ENCODE measurements at places on chromosomes 6 and 20.

- no peak for DNase-seq
Measured at GRCh38 chr20:49765846-49766541, 46.6 kb upstream of the SLC9A8 start.

DNA sequence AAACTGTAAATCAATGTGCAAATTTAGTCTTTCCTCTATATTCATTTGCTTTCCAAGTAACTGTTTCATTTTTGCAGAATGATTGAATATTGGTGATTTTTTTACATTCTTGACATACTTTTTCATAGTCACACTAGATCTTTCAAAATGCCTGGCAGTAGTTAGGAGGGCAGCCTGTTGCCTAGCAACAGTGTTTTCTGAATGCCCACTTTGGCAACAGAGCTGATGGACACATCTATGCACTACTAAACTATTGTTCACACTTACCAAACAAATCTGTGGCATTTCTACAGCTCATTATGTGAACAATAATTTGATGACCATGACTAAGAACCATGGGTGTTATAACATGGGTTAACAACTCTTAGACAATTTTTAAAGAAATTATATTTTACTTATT is 438.0 kb upstream of the IMPG1 start:
- peak; percentile 52 for DNase-seq

DNA sequence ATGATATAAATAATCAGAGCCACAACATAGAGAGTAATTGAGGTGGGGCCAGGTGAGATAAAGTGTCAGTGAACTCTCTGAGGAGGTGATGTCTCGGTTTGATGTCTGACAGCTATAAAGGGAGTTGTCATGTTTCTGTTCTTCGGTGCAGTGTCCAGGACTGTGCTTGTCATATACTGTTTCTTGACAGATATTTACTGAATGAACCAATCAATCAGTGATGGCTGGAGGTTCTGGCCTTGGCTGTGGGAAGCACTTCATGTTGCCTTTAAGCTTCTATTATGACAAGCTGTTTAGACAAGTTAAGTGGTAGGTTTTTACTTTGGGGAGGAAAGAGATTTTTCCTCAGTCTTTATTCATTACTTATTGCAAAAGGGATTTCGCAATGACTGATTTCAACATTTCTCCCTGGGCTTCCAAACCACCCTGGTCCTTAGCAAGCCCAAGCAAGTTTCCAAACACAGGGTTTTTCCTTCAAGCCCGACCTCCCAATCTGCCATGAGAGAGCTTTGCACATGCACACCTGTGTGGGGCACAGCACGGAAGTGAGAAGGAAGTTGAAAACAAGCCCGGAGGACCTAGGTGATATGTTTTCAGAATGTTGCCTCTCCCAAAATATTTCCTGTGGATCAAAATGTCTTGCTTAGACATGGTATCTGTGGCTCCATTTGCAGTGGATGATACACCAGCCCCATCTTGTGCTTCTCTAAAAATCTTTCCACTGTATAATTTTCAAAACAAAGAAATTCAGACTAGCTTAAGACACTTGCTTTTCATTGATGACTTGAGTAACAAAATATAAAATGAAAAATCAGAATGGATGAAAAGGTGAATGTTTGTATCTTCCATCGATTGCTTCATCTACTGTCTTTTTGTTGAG is 567.3 kb upstream of the BTBD3 start:
- no peak for DNase-seq

- DNase-seq, result peak; percentile 25
Measured at GRCh38 chr6:70479236-70479635, 65.9 kb downstream of the FAM135A start.

DNA sequence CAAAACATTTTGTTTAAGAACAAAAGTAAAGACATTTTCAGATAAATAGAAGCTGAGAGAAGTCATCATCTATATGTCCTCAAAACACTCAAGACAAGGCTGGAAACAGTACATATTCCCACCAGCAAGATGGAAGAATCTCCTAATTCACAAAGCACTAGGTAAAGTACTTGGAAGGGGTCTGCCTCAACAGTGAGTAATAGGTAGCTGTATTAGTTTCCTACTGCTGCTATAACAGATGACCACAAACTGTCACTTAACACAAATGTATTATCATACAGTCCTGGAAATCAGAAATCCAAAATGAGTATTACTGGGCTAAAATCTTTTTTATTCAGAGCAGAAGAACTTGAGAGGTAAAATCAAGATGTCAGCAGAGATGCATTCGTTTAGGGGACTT is 40.6 kb downstream of the ZKSCAN8 start:
- no peak for DNase-seq

DNA sequence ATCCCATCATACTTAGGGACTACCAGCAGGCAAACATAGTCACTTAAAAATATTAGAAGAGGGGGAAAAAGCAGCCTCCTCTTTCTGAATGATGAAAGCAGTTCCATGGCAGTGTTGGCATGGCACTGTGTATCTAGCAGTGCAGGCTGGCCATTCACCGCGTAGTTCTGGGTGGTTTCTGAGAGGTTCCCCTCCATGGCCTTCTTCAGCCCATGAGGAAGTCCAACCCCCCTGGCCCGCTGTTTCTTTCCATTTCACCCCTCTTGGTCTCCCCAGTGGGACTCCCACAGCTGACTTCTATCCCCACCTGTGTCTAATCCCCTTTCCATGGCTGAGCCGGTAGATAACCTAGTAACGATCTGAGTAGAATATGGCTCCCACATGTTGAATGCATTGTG is 17.0 kb downstream of the PPARD start:
- no peak for DNase-seq

DNA sequence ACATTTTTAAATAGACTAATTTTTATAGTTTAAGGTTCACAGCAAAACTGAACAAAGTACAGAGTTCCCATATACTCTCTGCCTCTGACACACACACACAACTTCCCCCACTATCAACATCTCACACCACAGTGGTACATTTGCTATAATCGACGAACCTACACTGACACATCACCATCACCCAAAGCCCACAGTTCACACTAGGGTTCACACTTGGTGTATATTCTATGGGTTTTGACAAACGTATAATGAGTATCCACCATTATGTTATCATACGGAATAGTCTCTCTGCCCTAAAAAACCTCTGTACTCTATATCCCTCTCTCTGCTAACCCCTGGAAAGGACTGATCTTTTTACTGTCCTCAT is 15.6 kb downstream of the TMEM30A start:
- no peak for DNase-seq
